ENCODE measurements at places on chromosomes 3 and 15.

- no peak for DNase-seq
Observed at GRCh38 chr3:171811295-171811912, 1.1 kb upstream of the PLD1 start.

DNA sequence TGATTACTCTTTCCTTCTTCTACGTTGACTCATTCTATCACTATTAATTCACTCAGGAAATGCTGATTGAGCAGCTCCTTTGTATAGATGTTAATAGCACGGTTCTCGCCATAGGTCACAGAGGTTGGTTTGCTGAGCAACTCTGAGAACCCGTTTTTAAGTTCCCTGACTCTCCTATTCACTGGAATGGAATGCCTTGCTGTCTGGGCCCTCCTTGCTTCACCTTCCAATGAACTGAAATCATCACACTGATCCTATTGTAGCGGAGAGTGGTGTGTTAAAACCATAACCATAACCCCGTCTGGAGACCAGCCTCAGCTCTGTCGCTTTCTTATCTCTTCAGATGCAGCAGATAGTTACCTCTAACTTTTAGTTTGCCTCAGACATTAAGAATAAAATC is 323.6 kb downstream of the GABRB3 start:
- DNase-seq, result no peak

DNA sequence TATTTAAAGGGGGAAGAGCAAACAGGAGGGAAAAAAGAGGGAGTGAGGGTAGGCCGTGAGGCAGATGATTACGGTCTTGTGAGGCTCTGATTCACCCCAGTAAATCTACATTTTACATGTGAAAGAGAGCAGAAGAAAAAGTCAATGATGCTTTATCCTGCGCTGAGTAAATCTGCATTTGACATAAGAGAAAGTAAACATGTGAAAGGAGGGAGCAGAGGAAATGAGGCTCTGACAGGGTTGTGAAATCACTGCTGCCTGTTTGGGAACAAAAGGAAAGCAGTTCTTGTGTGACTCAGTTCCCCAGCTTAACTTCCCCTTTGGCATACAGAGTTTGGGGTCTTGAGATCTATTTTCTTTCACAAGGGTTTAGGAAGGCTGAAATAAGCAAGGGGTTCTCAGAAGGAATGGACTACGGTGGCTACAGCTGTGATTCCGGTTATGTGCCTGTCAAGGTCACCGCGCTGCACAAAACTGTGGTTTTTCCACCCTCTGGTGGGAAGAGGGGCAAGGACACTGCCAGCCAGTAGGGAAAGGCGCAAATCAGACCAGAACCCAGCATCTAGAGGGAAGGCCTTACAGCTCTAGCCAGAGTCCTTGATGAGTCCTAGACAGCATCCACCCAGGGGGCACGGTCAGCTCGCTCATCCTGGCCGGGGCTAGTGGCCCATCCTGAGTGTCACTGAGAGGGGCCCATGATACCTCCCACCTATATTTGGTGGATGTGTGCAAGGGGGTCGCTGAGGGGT is 18.9 kb upstream of the HCN4 start:
- no peak for DNase-seq

DNA sequence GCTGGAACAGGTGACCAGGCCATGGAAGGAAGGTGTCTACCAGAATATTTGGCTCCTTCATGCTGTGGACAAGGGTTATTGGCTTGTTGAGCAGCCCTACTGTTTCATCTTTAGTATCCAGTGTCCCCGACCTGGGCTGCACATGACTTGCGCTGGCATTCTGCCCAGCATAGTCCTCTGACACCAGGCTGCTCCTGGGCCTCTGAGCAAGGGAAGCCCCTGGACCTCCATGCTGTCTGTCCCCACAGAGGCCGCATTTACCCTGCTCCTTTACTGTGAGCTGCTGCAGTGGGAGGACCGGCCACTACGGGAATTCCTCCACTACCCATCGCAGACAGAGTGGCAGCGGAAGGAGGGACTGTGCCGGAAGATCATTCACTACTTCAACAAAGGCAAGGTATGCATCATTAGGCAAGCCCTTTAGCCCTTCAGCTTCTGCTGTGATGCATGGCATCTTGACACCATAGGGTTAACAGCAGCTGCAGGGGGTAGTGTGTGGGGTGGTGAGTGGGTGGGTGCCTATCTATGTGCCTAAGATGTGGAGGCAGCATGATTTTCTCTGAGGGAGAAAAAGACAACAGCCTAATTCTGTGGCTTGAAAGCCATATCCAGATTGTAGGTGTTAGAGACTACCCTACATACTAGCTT is 44.0 kb upstream of the MANF start:
- no peak for DNase-seq

DNA sequence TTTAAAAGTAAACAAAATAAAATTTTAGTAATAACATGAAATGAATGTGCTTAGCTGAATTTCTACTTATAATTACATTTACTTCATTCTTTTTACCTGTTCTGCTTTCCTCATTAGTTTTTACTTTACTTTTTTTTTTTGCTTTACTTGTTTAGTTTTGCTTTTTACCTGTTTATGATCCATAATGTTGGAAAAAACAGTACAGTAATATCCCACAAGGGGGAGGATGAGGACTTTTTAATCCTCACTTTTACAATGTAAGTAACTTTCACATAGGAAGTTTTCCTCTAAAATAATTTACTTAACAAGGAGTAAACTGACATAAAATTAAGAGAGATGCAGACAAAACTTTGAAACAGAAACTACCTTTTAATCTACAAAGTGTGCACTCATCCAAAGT is 268.7 kb downstream of the TBC1D5 start:
- DNase-seq, result no peak

DNA sequence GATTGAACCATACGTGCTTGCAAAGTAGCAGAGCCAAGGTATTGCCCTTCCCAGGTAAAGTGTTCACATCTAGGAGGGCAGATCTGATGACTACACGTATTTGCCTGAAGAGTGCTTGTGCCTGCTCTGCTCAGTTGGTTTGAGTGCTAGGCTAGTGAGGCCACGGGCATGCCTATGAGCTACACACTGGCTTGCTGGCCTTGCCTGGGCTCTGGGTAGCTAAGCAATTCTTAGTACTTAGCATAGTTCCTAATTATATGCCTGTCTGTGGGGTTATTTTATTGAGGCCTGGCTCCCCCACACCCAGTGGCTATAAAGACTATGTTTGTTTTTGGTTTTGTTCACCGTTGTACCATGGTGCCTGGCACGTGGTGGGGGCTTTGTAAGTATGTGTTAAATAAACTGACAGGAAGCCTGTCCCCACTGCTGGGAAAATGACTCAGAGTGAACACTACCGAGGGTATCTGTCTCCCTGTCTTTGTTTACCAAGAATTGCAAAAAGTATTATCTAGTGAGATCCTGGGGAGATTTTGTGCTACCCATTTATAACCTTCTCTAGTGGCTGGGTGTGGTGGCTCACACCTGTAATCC is 72.1 kb upstream of the ETV5 start:
- no peak for DNase-seq

GRCh38 chr3:177610686-177611633 is 413.7 kb upstream of the TBL1XR1 start:
- no peak for DNase-seq

DNA sequence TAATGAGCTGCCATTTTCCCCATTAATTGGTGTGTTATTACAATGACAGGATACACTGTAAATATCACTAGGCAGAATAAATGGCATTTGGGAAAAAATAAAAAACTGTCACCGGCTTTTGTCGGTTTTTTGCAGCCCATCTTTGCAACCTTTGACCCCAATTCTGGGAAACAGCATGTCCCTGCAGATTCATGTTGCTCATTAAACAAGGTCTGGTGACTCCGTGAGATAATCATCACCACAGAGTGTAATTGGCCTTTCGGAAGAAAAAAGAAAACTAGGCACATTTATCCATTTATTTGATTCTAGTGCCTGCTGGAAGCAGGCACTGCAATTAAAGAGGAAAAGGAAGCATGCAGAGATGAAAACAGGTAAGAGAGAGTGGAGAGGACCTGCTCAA is 64.5 kb downstream of the TRAT1 start:
- DNase-seq, result no peak

DNA sequence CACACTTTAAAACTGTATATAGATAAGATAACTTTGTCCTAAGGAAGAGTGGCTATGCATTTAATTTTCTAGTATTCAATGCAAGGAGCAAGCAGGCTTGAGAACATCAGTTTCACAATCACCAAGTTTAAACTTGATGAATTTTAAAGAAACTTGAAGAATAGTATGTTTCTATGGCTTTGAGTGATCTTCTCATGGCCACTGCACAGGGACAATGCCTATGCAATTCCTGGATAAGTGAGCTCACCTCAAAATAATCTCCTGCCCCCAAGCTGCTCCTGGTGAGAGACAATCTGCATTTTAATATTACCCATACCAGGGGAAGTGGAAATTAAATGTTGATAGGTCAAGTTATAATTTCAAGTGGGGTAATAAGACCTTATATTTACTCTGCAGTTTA is 376.6 kb upstream of the CBLB start:
- DNase-seq, result no peak

GRCh38 chr3:123424321-123424998 is 24.4 kb downstream of the ADCY5 start:
- DNase-seq, result no peak

DNA sequence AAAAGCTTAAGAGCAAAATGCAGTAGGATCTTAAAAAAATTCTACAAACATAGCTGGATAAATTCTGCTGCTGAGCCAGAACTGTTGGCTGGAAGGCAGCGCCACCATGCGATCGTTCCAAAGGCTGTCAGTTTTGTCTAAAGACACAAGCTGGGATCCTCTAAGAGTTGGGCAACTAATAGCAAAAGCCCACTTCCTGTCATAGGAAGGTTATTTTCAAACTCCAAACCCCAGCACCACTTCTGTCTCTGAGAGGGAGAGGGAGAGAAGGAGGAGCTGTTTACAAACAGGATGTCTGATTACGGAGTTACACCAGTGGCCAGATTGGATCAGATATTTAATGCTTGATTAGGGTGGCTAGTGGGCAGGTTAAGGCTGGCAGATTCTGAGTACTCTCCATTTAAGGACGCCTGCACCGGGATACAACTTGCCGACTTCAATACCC is 44.0 kb downstream of the EIF4E3 start:
- DNase-seq, result peak; percentile 13

GRCh38 chr3:72158639-72159326 is 373.8 kb upstream of the PROK2 start:
- DNase-seq, result no peak

DNA sequence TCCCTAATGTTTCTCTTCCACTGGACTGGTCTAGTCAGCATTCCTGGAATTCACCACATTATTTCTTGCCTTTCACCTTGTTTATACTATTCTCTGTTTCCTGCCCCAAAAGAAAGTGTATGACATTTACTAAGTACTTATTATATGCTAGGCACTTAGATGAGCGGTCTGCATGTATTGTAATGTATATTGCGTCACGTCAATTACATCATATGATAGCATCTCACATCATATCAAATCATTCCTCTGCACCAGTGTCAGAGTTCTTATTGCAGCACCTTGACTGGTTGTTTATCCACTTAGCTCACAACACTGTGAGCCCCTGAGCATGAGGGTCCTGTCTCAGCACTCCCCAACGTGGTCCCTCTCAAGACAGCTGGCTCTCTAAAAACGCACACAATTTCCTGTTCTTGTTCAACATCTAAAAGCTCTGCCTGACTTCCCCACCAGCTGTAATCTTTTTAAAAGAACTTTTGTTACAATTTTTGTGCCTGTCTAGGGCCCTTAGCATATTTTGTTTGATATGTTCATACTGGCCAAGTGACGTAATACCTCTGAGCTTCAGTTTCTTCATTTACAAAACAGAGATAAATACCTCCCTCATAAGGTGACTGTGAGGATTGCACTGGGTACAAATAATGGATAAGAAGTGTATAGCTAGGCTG is 58.8 kb downstream of the ARHGAP31 start:
- no peak for DNase-seq

DNA sequence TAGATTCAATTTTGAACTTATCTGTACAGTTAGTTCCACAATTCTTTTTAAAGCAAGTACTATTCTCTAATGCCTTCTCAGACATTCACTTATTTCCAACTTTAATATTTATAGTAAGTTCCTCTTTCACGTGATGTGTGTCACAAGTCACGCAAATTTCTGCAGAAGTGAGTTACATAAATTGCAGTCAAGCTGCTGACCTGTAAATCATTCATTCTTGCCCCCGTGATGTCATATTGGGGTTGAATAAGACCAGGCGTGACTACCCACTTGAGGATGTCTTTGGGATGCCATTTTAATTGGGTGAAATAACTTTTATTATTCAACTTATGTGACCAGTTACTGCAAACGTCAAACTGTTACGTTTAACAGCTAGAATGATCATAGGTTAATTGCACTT is 15.1 kb downstream of the PPARG start:
- no peak for DNase-seq

DNA sequence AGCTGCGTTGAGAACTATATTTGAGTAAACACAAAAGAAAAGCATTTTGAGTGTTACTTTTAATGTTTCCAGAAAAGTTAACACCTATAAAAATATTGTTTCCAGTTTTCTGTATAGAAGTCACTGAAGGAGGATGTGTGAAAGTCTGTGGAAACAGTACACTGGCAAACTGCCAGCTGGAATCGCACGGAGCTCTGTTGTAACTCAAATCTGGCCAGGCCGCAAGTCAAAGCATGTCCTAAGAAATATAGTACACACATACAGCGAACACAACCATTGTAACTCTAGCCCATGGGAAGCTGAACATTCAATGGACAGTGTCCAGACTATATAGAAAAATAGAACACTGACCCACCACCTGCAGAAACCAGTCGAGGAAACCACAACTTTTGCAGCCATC is 657.2 kb downstream of the FHIT start:
- DNase-seq, result peak; percentile 12
